D341Med (cell line): ENCODE measurements at places on chromosomes 2 and 18.

- no peak for DNase-seq
Measured at GRCh38 chr18:10410472-10411308, 43.7 kb upstream of the APCDD1 start.

- DNase-seq, result no peak
Measured at GRCh38 chr2:74317701-74318100, 25.5 kb downstream of the SLC4A5 start.

DNA sequence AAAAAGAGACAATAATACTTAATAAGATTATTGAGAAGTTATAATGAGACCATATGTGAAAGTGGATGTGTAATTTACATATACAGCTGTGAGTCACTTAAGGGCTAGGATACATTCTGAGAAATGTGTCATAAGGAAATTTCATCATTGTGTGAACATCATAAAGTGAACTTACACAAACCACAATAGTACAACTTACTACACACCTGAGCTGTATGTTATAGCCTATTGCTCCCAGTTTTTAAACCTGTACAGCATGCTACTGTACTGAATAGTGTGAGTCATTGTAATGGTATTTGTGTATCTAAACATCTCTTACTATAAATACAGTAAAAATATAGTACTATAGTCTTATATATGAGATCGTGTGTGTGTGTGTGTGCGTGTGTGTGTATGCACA lies 1420.3 kb upstream of the PIK3C3 start:
- no peak for DNase-seq

GRCh38 chr2:164523009-164523408 lies 98.3 kb downstream of the GRB14 start:
- DNase-seq, result no peak

- DNase-seq, result no peak
Measured at GRCh38 chr2:120448961-120449810, 103.2 kb downstream of the INHBB start.

GRCh38 chr2:68193144-68193543 lies 35.5 kb downstream of the PNO1 start:
- no peak for DNase-seq

GRCh38 chr18:48456838-48457237 lies 47.7 kb upstream of the ZBTB7C start:
- no peak for DNase-seq

GRCh38 chr2:234502285-234502918 lies 5.5 kb upstream of the ARL4C start:
- no peak for DNase-seq

- DNase-seq, result no peak
Measured at GRCh38 chr2:224343226-224343625, 58.7 kb downstream of the FAM124B start.

DNA sequence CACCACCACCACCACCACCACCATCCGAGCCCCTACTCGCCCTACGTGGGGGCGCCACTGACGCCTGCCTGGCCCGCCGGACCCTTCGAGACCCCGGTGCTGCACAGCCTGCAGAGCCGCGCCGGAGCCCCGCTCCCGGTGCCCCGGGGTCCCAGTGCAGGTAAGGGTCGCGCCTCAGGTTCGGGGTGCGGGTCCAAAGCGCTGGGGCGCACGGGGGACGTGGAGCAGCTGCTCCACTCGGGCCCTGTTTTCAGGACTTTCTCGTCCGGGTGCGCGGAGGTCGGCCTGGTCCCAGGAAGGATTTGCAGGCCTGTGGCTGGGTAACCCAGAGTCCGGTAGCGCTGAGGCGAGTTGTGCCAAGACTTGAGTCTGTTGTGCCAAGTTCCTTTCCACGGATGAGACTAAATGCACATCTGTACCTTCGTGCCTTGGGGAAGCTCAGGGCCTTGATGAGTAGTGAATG lies 2.8 kb downstream of the GATA6 start:
- DNase-seq, result no peak

- DNase-seq, result no peak
Measured at GRCh38 chr2:37602702-37603101, 68.7 kb downstream of the CDC42EP3 start.

GRCh38 chr18:55732227-55733106 lies 144.5 kb upstream of the TCF4 start:
- no peak for DNase-seq

DNA sequence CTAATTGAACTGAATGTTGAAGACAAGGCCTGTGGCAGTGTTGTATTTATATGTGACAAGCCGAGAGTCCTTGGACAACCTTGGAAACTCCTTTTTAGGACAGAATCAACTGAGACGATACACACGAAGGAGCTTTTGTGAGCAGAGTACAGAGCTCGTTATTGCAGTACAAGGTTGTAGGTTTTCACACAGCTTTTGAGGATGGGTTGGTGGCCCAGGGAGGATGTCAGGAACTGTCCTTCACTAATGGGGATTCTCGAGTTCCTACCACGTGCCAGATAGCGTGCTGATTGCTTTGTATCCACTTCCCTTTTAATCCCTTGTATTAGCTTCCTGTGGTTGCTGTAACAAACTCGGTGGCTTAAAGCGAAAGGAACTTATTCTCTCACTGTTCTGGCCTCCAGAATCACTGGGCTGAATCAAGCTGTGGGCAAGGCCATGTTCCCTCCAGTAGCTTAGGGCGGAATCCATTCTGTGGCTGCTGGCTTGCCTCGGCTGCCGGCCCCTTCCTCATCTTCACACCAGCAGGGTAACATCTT lies 20.2 kb downstream of the INPP4A start:
- peak; percentile 39 for DNase-seq

GRCh38 chr2:239078128-239078924 lies 230.4 kb downstream of the TWIST2 start:
- DNase-seq, result no peak

GRCh38 chr18:45015788-45016128 lies 335.1 kb downstream of the SETBP1 start:
- no peak for DNase-seq

GRCh38 chr2:68196120-68196716 lies 38.5 kb downstream of the PNO1 start:
- DNase-seq, result peak; percentile 26

- DNase-seq, result no peak
Measured at GRCh38 chr18:66105016-66105415, 354.2 kb downstream of the CDH7 start.

DNA sequence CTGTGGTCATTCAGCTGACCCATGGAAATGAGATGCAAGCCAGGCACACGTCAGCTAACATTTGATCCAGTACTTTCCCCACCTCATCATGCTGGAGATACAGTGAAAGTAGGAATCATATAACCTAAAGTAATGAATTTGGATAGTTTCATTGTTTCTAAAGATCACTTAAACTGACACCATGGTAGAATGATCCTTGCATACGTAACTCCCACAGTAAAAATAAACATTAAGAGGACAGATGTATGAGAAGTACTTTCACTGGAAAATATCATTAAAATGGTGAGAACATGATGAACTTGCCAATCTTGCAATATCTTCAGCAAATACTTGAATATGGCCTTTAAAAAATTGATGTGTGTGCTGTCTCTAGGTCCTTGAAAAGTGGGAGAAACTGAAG lies 85.4 kb downstream of the MAIP1 start:
- no peak for DNase-seq

DNA sequence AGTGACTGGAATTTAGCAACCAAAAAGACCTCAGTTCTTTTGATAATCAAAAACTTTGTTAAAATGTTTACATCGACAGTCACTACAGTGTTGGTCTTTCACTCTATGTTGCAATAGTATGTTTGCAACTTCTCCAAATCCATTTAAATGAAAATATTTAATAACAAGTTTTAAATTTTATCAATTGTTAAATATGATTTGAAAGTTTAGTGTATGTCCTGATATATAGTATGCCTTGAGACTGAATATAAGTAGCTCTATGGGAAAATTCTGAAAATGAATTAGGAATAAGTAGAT lies 109.9 kb downstream of the ANKRD44 start:
- no peak for DNase-seq

- DNase-seq, result no peak
Measured at GRCh38 chr18:8869696-8870095, 164.3 kb downstream of the MTCL1 start.

GRCh38 chr2:12847694-12848575 lies 131.2 kb downstream of the TRIB2 start:
- DNase-seq, result no peak

- no peak for DNase-seq
Measured at GRCh38 chr2:158778243-158778642, 16.9 kb upstream of the DAPL1 start.

DNA sequence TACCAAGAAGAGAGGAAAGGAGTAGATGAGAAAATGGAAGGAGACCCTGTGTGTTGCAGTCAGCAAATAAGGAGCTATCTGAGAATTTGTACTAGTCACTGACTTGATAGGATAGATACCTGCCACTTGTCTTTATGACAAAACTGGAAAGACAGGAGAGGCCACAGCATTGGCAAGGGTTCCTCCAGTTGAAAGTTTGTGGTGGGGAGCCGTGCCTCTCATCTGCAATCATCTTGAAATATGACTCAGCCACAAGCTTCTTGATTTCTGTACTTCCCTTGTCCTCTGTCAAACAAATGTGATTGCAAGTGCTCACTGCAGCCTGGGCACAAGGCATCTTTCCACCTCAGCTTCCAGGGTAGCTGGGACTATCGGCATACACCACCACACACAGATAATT lies 99.1 kb downstream of the GREB1L start:
- no peak for DNase-seq

DNA sequence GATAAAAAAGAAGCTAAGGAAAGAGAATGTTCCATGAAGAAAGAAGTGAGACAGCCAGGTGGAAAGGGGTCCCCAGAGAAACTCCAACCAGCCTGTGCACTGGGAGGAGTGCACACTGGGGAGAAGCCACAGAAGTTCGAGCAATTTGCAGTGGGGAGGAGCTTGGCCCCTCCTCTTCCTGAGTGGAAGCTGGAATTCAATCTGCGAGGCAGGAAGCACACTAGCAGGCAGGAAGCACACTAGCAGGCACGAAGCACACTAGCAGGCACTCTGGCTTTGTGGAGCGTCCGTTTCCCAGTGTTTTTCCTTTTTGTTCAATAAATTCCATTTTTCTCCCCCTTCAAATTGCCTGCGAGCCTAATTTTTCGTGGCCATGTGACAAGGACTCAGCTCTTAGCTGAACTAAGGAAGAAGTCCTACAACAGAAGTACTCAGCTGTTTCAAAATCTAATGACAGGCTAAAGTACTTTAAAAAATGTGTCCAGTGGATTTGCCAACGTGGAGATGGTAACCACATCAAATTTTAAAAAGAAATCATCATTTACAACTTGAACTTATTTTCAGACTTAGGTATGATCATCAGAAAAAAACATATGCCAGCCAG lies 21.4 kb upstream of the SPIRE1 start:
- DNase-seq, result no peak

DNA sequence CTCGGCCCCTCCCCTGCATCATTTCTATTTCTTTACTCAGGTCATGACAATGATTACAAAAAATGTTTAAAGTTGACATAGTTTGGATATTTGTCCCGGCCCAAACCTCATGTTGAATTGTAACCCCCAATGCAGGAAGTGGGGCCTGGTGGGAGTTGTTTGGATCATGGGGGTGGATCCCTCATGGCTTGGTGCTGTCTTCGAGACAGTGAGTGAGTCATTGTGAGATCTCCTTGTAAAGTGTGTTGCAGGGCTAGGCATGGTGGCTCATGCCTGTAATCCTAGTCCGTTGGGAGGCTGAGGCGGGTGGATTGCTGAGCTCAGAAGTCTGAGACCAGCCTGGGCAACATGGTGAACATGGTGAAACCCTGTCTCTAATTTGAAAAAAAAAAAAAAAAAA lies 9.2 kb upstream of the MAP4K4 start:
- no peak for DNase-seq

GRCh38 chr2:9844036-9844483 lies 786 bp downstream of the TAF1B start:
- no peak for DNase-seq

DNA sequence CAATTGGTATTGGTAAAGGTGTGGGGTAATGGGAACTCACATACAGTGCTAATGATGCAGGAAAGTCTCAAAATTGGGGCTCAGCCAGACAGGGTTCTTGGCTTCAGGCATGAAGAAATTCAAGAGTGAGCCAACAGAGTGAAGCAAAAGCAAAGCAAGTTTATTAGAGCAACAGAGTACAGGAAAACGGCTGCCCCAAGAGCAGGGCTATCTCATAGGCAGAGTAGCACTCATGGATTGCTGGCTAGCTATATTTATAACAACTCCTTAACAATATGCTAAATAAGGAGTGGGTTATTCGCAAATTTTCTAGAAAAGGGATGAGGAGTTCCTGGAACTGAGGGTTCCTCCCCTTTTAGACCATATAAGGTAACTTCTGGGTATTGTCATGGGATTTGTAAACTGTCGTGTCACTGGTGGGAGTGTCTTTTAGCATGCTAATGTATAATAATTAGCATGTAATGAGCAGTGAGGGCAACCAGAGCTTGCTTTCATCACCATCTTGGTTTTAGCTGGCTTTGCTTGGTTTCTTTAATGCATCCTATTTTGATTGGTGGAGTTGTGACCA lies 233.8 kb upstream of the NOL4 start:
- DNase-seq, result no peak

GRCh38 chr2:59690849-59691248 lies 862.6 kb downstream of the BCL11A start:
- DNase-seq, result no peak

- DNase-seq, result no peak
Measured at GRCh38 chr2:12201369-12201768, 454.9 kb downstream of the LPIN1 start.

DNA sequence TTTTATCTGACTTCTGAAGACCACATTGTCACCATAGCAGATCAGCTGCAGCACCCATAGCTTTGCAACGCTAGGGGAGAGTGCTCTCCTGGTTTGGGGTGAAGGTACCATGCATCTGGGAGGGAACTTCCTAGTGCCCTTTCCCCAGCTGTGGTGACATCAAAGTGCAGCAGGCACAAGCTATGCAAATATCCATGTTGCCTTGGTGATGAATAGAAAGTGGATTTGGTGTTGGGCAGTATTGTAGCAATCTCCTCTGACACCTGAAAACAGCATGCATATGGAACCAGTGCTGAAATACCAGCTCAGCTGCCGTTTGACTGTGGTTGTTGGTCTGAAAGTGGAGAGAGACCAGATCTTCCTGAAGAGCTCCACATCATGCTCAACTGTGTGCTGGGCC lies 37.1 kb downstream of the BCL2L11 start:
- DNase-seq, result no peak

GRCh38 chr2:235518322-235519090 lies 24.7 kb downstream of the AGAP1 start:
- DNase-seq, result no peak

GRCh38 chr2:120224256-120224655 lies 1.1 kb upstream of the TMEM185B start:
- DNase-seq, result no peak

GRCh38 chr18:21741562-21742314 lies 1.1 kb downstream of the MIB1 start:
- peak; percentile 70 for DNase-seq

GRCh38 chr2:133241224-133241571 lies 327.1 kb downstream of the NCKAP5 start:
- no peak for DNase-seq

DNA sequence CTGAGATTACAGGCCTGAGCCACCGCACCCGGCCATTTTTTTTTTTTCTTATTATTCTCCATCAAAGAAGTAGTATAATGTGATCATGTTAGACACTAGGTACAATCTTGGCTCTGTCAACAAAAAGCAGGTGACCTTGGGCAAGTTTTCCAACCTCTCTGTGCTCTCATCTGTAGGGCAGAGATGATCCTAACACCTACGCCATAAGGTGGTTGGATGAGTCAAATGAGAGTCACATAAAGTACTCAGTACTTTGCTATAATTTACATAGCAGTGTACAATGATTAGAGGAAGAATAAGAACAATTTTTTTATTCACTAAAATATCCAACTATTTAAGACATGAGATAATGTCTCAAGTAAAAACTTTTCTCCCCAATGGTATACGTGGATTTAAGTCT lies 128.6 kb downstream of the TGIF1 start:
- no peak for DNase-seq
